ENCODE measurements at places on chromosomes 2 and 18.
A peak's percentile ranks its signal among the peaks of the same experiment; 100 is the strongest.

- no peak for DNase-seq
Measured at GRCh38 chr2:57936216-57936615, 110.4 kb upstream of the VRK2 start.

DNA sequence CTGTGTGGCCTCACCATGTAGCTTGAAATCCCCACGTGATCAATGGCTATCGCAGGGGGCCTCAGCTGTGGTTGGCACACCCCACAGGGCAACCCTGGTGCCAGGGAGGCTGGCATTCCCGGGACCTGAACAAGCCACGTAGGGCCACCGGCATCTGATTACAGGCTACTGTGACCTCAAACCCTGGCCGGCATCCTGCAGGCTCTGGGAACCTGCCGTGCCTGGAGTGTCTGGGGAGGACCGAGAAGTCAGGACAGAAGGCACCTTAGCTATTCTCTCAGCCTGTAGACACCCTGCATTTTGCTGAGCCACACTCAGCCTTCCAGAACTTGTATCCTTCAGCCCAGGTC, 213.0 kb downstream of the GLI2 start:
- no peak for DNase-seq

DNA sequence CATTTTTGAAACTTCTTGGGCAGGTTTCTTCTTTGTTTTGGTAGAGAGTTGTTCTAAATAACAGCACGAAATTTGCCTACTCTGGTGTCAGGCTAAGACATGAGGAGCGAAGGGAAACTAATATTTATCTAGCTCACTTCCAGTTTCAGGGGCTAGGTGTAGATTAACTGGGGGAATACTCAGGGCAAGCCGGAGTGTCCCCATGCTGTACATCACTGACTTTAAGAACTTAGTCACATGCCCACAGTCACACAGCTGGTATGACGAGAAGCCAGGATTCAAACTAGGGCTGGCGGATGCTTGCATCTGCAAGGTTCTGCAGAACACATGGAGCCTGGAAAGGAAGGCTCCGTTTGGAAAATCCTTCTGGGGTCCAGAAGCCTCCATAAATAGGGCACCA, 133.3 kb downstream of the ALPK2 start:
- DNase-seq: no peak

GRCh38 chr2:9709539-9710285, 78.9 kb upstream of the YWHAQ start:
- no peak for DNase-seq

DNA sequence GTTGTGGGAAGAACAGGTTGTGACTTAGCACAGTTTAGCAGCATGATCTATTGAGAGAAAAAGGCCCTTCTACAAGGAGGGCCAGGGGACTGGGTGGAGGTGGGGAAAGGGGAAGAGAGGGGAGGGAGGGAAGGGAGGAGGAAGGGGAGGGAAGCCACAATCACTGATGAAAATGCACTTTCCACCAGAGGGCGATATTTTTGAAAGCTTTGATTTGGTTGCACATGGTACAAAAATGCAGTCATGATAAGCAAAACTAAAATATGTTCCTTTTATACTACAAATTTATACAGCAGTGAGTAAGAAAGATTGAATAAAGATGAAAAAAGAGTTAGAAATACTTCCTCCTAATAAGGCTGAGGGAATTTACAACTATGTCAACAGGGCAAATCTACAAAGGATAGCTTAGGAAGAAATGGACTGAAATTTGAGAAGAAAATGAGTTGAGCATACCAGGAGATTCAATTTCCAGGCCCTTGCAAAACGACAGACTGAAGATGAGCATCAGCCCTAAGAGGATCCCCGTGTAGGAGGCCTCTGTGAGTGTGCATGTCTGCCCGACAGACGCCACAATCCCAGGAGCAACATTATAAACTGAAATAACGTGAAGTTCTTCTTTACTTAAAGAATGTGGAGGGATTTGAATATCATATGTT, 17.2 kb downstream of the SH3YL1 start:
- DNase-seq: peak; percentile 35

DNA sequence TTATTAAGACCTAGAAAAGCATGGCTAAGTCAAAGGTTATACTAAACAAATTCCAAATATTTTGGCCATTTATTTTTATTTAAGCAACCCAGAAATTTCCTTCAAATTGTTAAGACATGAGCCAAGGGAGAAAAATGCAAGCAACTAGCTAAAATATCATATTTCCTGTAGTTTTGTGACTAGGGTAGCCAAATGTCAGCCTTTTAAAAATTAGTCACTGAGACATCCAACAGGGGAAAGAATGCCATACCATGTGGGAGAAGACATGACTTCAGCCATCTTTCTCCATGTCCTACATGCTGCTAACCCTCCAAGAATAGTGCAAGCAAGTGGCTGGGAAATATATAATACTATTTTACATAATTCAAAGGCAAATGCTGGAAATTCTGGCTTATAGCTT, 197.9 kb downstream of the DSEL start:
- DNase-seq: no peak

DNA sequence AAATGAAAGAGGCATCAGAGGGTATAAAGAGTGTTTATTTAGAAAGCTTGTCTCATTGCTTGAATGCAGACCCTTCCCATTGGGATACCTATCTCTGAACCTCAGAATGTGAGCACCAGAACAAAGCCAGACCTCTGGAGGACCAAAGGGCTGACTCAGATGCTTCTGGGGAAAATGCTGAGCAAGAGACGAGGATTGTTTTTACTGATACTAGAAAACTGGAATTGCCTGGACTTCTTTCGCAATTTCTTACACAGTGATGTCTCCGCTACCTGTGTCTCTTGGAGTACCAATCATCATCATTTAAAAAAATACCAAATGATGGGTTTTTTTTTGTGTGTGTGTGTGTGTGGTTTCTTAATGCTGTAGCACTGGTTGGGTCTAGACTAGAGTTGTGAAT, 55.6 kb upstream of the CCDC85A start:
- no peak for DNase-seq

DNA sequence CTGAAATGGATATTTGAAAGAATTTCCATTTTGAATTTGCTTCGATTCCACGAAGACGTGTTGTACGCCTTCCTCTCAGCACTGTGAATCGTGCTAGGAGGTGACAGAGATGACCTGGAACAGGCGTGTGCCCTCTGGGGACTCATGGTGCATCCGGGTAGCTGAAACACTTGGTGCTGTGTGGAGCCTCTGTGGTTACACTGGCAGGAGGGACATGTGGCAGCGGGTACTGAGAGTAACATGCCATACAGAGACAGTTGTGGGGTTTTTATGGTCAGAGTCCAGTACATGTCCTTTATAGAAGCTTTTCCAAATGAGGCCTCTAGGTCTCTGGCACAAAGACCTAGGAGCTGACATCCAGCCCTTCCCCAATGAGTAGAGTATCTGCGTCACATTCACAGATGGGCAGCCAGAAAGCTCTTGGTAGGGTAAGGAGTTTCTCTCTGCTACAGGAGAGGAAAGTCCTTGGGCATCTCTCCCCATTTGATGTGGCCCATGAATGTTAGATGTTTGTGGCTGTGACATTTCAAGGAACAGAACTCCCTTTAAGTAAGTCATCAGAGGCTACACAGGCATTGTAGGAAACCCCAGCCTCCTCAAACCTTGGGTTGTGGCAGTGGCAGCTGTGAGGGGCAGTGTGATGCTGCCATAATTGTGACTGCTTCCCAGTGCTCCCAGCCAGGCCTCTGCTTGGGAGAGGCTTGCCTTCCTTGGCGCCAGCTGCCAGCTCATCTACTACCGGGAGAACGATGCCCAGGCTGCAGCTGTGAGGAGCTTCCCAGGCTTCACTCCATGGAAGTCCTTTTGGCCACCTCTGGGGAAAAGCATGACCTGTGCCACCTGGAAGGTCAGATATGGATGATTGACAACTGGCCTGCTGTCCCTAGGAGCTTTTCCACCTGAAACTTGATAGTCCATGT, 80.6 kb downstream of the ACOXL start:
- DNase-seq: no peak

DNA sequence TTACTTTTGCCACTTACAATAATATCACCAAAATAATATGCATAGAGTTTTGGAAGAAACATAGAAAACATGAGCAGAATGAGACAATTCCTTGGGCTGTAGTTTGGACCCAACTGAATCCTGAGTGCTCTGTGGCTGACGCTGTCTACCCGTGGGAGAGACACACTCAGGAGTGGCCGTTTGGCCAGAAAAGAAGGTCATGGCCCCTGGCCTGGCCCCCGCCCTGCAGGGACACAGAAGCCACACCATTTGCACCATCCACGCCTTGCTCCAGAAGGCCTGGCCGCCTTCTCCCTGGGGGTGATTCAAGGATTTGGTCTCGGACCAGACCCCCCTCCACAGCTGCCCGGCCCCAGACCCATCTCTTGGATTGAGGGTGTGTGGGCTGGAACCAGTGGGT, 6.4 kb upstream of the D2HGDH start:
- DNase-seq: no peak

Measured in memory B cell (primary cell).